NCI-H1092 (cell line): ENCODE measurements at places on chromosomes 5 and 9.
A peak's percentile ranks its signal among the peaks of the same experiment; 100 is the strongest.

GRCh38 chr5:39202597-39203274 is 16.6 kb downstream of the FYB1 start:
- no peak for DNase-seq

DNA sequence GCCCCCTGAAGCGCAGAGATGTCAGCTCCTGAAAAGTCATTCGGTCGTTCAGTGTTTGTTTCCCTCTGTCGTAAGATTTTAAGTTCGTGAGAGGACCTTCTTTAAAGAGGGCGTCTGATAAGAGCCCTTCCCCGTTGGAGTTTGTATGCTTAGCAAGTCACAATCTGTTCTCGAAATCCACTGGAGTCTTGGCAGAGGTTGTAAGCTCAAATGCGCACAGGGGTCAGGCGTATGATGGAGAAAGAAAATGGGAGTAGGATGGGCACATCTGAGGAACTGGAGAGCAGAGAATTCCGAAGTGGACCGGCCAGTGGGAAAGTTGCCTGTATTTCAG is 710 bp downstream of the HSD17B4 start:
- DNase-seq: no peak

DNA sequence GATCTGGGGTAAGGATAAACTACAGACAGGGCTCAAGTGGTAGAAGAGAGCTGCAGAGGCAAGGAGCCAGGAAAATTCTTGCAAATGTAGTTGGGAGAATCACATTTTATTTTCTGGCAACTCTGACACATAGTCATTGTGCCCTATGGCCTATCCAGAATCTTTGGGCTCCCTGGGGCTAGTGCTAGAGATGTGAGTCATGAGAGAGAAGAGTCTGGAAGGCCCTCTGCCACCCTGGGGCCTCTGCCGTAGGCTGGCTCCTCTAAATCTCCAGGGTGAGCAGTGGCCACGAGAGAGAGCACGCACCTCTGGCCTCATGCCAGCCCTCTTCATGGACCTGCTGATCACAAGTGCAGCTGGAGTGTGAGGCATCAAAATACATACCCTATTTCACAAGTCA is 74.3 kb upstream of the SSBP2 start:
- DNase-seq: peak; percentile 61

GRCh38 chr5:62041156-62041756 is 264.8 kb upstream of the KIF2A start:
- DNase-seq: no peak

GRCh38 chr5:56550227-56550626 is 265.1 kb upstream of the MAP3K1 start:
- DNase-seq: no peak

DNA sequence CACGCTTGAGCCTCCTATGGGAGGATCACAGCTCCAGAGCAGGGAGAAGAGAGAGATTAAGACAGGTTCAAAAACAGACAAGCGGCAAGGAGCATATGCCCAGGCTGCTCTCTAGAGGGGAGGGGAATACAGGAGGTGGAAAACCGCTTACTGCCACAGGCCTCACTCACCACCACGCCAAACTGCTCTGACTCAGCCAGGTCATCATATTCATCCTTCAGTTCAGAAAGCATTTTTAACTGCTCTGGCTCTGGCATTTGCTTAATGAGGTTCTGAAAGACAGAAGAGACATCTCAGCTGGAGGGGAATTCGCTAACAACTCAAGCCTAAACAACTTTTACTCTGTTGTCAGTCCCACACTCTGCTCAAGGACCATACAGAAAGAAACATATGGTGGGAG is 40.1 kb downstream of the PCDHGC5 start:
- DNase-seq: no peak

DNA sequence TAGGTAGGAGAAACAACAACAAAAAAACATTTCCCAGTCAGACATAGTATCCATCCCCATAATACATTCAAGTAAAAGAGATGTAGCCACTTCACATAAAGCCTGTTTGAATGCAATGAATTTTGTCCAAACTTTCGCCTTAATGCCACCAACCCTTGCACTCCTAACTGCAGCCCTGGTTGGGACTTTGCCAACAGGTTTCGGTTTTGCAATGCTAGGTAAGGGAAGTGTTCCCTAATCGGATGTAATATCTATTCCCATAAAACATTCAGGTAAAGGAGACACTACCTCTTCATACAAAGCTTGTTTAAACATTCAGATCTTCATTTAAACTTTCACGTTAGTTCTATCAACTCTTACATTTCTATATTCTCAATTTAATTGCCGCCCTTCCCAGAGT is 336.1 kb downstream of the DRD1 start:
- DNase-seq: no peak
